ENCODE measurements at places on chromosomes 1 and 21.

- ATAC-seq, result peak; percentile 87
Measured at GRCh38 chr1:8078176-8078671, 52.1 kb upstream of the ERRFI1 start.

DNA sequence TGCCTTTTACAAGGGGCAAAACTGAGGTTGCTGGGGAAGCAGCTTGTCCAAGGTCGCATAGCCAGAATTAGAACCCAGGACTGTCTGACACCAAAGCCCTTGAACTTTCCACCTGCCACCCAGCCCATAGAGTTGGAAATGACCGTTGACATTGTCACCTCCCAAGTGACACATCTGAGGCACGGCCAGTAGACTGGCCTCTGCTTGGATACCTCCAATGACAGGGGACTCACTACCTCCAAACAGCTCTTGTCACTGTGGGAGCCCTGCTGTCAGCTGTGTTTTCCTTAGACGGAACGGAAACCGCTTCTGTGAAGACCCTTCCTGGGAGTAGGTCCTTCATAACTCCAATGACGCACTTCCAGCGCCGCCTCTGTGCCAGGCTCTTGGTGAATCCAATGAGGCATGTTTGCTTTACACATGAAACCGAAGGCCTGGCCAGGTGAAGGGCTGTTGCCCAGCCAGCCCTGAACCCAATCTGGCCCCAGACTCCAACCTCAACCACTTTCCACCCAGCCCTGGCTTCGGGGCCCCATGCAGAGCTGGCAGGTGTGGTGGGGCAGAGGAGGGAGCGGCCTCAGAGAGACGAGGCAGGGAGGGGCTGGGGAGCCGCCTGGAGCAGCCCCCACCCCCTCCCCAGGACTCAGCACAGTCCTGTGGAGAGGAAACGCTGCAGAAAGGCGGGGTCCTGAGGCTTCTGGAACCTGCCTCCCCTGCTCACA lies 109.2 kb upstream of the IFFO2 start:
- ATAC-seq, result no peak

DNA sequence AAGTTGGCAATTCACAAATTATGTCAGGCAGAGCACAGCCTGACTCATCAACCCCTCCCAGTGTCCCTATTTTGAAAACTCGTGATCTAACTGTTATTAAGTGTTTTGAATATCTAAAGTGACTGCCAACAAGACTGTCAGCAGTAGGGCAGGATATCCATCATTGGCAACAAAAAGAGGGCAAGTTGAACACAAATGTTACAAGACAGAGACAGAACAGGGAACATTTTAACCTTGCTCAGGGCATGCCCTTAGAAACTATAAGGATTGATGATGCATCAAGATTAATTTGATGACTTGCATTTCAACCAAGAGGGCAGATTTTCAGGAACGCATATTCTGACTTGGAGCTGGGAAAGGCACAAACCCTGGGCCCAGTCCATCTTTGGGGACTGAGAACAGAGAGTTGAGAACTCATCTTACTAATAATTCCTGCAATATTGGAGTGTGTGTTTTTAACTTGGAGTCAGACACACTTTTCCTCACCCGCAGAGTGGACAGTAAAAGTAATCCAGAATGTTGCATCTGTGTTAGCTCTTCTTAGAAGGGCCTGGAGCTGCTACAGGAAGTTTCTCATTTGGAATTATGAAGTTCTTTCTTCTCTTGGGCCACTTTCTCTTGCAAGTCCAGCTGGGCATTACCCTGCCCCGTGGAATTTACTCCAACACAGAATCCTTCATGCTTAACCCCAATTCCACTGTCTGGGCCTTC lies 317.2 kb downstream of the LTN1 start:
- peak; percentile 90 for ATAC-seq

DNA sequence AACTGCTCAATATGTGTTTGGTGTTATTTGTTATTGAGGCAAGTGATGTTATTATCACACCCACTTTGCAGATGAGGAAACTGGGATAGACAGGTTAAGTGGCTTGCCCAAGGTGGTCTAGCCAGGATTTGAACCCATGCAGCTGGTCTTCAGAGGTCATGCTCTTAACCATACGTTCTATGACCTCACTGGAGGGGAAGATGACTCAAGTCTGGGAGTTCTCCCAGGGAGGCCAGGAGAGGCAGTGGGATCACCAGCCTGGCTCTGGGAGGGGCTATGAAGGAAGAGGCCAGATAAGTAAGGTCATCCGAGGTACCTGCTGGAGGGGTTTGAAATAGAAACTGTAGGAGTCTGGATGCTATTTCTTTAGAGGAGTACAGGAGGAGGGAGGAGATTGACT lies 95.3 kb downstream of the NAV1 start:
- no peak for ATAC-seq

GRCh38 chr1:87231703-87232367 lies 96.8 kb upstream of the LMO4 start:
- ATAC-seq, result no peak

GRCh38 chr1:74856174-74856573 lies 123.2 kb downstream of the TYW3 start:
- no peak for ATAC-seq

GRCh38 chr1:66436378-66437135 lies 97.4 kb upstream of the SGIP1 start:
- ATAC-seq, result no peak

GRCh38 chr1:218817691-218818465 lies 355.8 kb upstream of the LYPLAL1 start:
- no peak for ATAC-seq

- ATAC-seq, result peak; percentile 62
Measured at GRCh38 chr1:31181515-31182343, 58.0 kb downstream of the NKAIN1 start.

- ATAC-seq, result no peak
Measured at GRCh38 chr1:40772146-40772955, 11.2 kb upstream of the KCNQ4 start.

DNA sequence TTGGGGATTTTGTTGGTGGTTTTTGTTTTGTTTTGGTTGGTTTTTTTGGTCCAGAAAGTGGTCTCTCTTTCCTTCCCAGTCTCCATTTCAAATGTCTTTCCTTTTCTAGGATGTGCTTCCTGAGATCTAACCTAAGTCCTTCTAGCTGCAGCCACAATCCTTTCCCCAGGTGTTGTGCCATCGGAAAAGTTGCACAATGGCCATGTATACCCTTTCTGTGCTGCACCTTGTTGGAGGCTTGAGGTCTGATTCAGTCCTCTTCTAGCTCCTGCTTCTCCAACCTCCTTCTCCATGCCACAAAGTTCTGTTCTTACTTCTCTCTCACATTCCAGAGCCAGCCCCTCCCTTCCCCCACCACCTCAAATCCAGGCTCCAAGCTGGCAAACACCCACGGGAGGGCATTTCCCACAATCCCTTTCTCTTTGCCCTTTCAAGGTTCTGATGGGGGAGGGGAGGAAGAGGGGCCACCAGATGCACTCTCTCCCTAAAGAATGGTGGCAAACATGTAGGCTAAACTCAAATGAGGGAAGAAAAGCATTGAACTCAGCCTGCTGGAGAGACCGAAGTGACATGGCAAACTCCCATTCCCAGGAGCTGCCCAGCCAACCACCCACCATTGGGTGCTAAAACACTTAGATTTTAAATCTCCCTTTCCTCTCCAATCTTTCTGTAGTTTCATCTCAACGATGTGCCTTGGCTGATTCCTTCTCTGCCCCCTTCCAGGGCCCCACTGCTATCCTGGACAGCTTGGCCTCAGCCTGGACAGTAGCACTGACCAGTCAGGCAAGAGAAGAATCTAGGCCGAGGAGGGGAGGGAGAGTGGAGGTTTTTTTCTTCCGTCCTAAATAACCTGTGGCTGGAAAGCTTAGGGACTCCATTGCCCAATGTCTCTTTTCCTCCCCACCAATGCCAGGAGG lies 2.9 kb downstream of the KCNJ10 start:
- ATAC-seq, result no peak

DNA sequence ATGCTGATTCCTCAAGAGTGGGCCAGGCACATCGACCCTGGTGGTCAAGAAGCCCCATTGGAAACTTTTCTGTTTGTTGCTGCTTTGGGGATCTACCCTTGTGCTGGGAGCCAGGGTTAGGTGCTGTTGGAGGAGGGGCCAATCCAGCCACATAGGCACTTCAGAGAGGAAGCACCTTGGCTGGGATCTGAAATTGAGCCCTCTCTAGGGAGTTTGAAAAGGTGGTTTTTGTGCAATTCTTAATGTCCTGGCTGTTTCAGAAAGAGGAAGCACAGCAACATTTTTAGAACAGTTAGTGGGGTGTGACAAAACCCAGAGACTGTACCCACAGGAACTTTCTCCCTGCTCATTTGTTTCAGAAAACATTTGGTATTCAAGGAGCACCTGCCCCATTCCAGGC lies 17.2 kb upstream of the BEND5 start:
- no peak for ATAC-seq

DNA sequence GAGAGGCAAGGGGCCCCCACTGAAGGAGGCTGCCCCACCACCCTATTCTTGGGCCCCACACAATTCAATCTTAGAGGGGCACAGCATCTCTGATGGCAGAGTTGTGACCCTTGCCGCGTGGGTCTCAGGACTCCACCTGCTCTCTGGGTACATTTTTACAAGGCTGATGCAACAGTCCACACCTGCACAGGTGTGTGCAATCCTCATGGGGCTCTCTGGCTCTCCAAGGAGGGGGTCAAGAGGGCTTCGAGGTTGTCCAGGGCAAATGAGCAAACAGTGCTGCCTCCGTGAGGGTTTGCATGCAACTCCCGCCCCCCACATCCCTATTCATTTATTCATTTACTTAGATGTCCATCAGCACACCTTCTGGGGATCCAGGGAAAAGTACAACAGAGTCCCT lies 81.6 kb upstream of the IFFO2 start:
- ATAC-seq, result no peak

GRCh38 chr1:230519246-230519645 lies 93.1 kb upstream of the PGBD5 start:
- no peak for ATAC-seq

GRCh38 chr1:154575951-154576566 lies 8.5 kb downstream of the CHRNB2 start:
- no peak for ATAC-seq

DNA sequence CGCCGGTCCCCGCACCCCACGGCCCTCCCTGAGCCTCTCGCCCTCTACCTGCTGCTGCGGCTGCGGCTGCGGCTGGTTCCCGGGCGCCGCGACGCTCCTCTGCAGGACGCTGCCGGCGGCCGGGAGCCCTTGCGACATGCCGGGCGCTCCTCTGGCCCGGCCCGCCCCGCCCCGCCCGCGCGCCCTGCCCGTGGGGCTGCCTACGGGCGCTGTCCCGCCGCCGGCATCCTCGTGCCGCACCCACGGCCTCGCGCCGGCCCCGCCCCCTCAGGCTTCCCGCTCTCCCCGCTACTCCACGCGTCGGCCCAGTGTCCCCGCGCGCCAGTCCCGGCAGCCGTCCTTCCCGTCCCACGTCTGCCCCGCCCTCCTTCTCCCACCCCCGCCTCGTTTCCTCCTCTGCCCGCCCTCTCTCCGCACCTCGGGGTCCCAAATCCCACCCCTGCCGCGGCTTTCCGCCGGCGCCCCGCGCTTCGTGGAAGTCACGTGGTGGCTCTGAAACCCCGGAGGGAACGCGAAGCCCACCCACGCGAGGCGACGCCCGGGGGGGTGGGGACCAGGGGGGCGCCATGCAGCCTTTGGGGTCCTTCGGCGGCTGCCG lies at the start of gene BATF3:
TSS of gene BATF3 (minus strand) at position 216 of the 598 bp plus-strand sequence. CDS start at position 138, 78 bp downstream.
- peak; percentile 73 for ATAC-seq

- ATAC-seq, result no peak
Measured at GRCh38 chr1:3895279-3895950, 4.7 kb downstream of the C1orf174 start.

GRCh38 chr1:224732377-224733026 lies 116.4 kb downstream of the CNIH3 start:
- no peak for ATAC-seq

GRCh38 chr1:72986591-72987290 lies 704.4 kb upstream of the NEGR1 start:
- no peak for ATAC-seq

DNA sequence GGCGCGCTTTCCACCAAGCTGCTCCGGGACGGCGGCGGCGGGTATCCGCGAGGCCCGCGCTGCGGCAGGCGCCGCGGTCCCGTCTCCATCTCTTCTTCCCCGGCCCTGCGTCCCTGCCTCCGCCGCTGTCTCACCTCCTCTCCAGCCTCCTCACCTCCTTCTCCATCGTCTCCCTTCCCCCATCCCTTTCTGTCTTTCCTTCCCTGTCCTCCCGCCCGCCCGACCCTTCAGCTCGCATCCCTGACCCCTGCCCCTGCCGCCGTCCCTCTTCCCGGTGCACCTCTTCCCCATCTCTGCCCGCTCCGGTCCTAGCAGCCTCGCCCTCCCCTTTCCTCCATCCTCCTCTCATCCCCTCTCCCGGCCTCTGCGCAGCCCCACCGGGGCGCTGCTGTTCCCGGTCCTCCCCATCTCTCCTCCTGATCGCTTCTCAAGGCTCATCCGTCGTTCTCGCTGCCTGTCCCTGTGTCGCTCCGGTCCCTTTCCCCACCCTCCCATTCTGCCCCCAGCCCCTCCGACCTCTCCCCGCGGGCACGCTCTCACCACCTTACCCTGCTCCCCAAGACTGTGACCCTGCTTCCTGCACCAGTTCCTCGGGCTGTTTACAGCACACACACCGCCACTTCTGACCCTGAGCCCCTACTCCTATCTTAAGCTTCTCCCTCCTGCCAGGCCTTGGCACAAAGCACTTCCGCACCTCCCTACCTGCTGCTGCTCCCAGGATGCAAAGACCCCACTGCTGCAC lies 760 bp upstream of the NPHP4 start:
- ATAC-seq, result peak; percentile 7

- no peak for ATAC-seq
Measured at GRCh38 chr1:84781946-84782771, 91.9 kb upstream of the SSX2IP start.

- ATAC-seq, result no peak
Measured at GRCh38 chr1:221429264-221429663, 312.6 kb downstream of the DUSP10 start.

DNA sequence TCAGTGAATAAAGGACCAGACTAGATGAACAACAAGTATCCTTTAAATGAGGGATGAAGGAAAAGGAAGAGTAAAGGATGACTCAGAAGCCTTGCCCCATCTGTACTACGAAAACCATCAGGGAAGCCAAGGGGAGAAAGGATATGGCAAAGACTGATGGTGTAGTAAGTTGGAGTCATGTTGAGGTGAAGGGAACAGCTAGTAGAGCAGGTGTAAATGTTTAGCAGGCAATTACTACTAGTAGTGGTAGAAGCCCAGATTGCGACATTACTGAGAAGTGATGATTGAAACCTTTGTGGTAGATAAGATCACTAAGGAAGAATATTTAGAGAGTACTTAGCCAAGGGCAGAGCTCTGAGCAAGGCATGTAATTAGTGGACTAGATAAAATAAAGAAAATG lies 84.0 kb downstream of the PHTF1 start:
- ATAC-seq, result no peak
